Adipocyte (in vitro differentiated cells): ENCODE measurements at places on chromosomes 4 and X.
A peak's percentile ranks its signal among the peaks of the same experiment; 100 is the strongest.

- DNase-seq = no peak
Measured at GRCh38 chrX:109040057-109040456, 303.7 kb upstream of the IRS4 start.

DNA sequence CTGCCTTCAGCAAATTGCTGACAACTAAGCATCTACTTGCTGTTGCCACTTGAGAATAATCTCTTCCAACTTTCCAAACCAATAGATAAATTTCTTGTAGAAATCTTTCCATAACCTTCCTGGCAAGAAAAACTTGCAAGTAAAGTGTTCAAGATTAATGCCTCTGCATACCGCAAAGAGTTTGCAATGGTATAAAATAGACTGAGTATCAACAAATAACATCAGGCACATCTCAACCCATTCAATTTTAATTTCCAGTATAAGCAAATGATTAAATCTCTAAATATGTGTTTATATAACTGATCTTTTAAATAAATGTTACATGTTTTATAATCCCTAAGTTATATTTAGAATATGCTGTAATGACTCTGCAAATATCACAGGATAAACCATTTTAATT, 275.2 kb upstream of the AGA start:
- DNase-seq = no peak

- DNase-seq = peak; percentile 80
Measured at GRCh38 chrX:102863735-102864134, 73.3 kb upstream of the RAB40AL start.

DNA sequence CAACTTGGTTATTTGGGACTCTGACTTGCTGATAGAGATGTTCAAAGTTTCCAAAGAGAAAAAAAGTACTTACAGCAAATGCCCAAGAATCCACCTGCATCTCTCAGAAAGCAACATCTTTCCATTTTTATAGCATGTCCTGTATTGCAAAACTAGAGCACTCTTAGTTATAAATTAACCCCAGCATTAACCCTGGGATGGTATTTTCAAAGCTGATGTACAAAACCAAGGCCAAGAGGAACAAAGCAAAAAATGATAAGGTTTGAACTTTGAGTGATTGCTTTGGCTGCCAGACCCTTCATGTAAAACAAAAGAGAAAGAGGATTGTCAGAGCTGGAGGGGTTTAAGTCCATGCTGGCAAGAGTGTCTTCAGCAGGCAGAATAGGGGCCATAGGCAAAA, at the start of gene SERPINA7:
Gene SERPINA7, minus strand, starts transcription at position 103 of the 400 bp plus-strand sequence. CDS start 1,669 bp downstream, outside the sequence.
- no peak for DNase-seq

GRCh38 chrX:74383611-74384010, 37.7 kb upstream of the SLC16A2 start:
- DNase-seq = peak; percentile 66
